Omental fat pad (tissue), 4 donors: ENCODE measurements at places on chromosomes 2 and 18. TPM values are rescaled to one million over a fixed set of nuclear protein-coding genes. Genes with fewer than 3 reads are reported as not detected.

Gene CPS1
- total RNA-seq: 2.3 TPM

Gene LYG1
- 1.1 TPM for total RNA-seq

Gene ERICH2
- not detected for total RNA-seq

Gene MLPH
- 5.9 TPM for total RNA-seq

Gene CXCR4
- 61.1 TPM for total RNA-seq

Gene MYL12A
- total RNA-seq: 634 TPM

Gene CRYGC
- total RNA-seq: not detected

Gene LOXHD1
- total RNA-seq: 4.9 TPM

Gene NETO1
- total RNA-seq: 7.1 TPM

Gene CCL20
- 19.2 TPM for total RNA-seq

Gene EIF2AK3
- 22.6 TPM for total RNA-seq

Gene AGXT
- not detected for total RNA-seq

Gene RTN4
- total RNA-seq: 566 TPM

Gene SANBR
- 8.9 TPM for total RNA-seq

Gene LRRTM1
- total RNA-seq: not detected

Gene CYP1B1
- 143 TPM for total RNA-seq

Gene TCF23
- 0.12 TPM for total RNA-seq

Gene SPP2
- total RNA-seq: not detected

Gene POU3F3
- not detected for total RNA-seq

Gene LIPG
- total RNA-seq: 1.3 TPM

Gene ATP6V1B1
- not detected for total RNA-seq

Gene COX5B
- 415 TPM for total RNA-seq

Gene CD207
- 0.47 TPM for total RNA-seq

Gene ANKRD36B
- 55.1 TPM for total RNA-seq

Gene TDRD15
- total RNA-seq: not detected

Gene ATG16L1
- total RNA-seq: 20.6 TPM

Gene SULT6B1
- total RNA-seq: not detected

Gene GPR45
- not detected for total RNA-seq

Gene INHBB
- 59.8 TPM for total RNA-seq

Gene SFTPB
- not detected for total RNA-seq

Gene IKZF2
- 11.2 TPM for total RNA-seq

Gene UGT1A4
- total RNA-seq: not detected

Gene KANSL3
- 41.7 TPM for total RNA-seq
